ENCODE measurements at places on chromosomes 12 and 14. TPM values are rescaled to one million over a fixed set of nuclear protein-coding genes. Genes with fewer than 3 reads are reported as not detected.

GRCh38 chr12:70251226-70251625, 8.0 kb downstream of the CNOT2 start:
- no peak for DNase-seq

- DNase-seq, result no peak
These were observed 32.0 kb downstream of the ITGA7 start for GRCh38 chr12:55675666-55676065.

Gene SERPINA12
- not detected for total RNA-seq

DNA sequence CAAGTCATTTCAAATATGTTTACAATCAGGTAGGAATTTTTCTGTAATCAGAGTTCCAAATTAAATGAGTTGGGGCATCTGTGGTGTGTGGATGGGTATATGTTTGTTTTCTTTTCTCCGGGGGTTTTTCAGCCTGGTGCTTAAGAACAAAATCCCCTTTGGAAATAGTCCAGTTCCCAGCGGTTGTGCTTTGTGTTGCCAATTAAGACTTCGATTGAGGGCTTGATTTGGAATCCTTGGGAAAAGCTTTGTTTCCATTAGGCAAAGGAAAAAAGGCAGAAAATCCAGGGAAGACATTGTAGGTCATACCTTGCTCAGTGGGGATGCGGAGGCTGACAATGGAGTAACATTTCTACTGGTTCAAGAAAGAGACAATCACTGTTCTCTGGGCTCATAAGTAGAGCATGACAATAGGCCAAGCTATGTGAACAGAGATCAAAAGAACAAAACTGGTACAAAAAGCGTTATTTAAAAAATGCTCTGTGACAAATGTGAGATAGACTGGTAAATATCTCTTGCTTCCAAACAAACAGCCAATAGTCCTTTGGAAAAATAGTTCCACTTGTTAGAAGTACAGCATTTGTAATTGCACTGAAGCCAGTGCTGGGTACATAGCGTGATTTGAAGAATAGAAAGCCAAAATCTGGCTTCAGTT, 79.7 kb downstream of the EML1 start:
- no peak for DNase-seq

GRCh38 chr12:52363111-52363679, 4.1 kb downstream of the KRT85 start:
- DNase-seq, result no peak

Gene RAD51AP1
- total RNA-seq, result 1.9 TPM

DNA sequence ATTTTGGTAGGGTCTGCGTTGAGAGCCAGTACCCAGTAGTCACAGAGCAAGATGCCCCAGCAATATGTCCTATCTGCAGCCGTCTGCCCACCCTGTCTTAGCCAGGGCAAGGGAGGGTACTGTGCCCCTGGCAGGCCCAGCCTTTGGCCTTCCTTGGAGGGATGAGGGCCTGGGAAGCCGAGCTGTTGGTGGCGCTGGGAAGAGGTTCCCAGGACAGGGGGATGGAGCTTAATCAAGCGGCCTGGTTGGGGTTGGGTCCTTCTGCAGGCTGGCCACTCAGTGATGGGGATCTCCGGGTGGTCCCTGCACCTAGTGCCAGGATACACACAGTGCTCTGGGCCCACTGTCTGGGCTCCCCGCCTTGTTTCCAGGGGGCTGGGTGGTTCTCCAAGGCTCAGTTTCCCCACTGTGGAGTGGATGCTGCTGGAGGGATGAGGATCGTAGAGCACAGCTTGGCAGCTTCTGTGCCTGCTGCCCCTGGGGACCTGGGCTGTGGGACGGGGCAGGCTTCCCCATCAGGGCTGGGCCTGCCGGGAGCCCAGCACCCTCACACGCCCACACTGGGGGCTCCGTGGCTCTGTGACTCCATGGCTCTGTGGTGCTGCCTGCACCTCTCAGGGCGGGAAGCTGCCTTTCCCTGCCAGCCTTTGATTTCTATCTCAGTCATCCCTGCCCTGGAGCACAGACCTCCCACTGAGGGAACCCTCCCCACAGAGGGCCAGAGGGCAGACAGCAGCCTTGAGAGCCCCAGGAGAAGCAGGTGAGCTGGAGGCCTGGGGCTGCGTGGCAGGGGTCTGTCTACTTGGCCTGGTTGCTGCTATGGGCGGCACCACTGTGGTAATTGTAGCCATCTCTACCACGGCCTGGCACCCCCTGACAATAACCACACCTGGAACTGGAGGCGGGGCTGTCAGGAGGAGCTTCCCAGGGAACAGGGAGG, 357.0 kb downstream of the TMEM121 start:
- no peak for DNase-seq

DNA sequence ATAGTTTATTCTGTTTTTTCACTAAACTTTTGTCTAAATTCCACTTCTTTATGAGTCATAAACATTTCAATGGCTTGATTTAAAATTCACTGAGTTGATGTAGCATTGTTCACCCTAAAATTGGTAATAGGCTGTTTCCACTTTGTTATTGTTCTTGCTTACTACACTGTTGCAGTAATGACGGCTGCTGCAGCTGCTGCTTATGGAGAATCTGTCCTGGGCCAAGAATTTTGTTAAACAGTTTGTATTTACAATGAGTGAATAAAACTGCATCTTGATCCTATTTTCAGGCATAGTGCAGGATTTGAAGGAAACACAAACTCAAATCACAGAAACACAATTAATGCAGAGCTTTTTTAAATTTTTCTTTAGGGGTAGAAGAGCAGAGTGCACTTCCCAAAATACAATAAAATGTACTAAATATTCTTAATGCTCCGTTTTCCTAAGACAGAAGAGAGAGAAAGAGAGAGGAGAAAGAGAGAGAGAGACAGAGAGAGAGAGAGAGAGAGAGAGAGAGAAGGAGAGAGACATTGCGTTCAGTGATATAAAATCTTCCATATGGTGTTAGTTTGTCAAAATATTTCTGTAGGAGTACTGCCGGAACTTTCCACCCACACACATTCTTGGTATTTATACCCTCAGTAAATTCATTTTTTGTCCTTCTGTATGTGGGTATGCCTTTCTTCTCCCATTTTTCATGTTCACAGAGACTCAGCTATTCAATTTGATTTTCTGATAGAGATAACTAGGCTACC, 266.4 kb downstream of the LRFN5 start:
- no peak for DNase-seq

- DNase-seq, result no peak
These were observed 405.7 kb downstream of the ZFP36L1 start for GRCh38 chr14:68386950-68387779.

- DNase-seq, result no peak
These were observed 178.5 kb downstream of the KIF26A start for GRCh38 chr14:104316723-104317491.

GRCh38 chr12:41932470-41932991, 212.1 kb downstream of the GXYLT1 start:
- DNase-seq, result no peak

GRCh38 chr12:52969828-52970569, 21.1 kb downstream of the KRT18 start:
- no peak for DNase-seq

Gene LRP1-AS
- total RNA-seq, result not detected

Gene DTX1
- total RNA-seq, result 7.8 TPM

DNA sequence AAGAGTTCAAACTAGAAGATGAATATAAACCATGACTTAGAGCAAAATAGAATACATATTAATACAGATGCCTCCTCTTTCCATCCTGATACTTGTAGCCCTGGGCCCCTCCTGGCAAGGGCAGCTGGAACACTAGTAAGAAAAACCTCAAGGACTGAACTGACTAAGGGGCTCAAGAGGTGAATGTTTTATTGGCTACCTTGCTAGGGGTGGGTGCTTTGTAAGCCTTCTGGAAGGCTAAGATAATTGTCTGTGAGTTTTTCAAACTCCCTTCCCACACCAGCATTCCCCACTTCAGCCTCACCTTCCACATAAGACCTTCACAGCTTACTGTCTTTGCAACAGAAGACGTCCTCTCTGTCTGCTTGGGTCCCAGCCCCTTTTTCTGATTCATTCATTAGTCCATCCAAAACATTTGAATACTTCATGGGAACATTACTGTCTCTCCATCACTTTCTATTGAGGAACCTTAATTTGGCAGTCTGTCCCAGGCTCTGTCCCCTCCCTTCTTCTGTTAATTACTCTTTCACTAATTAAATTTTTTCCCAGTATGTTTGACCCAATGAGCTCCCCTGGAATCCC, 1.1 kb upstream of the MARCHF9 start:
- no peak for DNase-seq

GRCh38 chr12:66751432-66752113, 72.7 kb upstream of the GRIP1 start:
- no peak for DNase-seq

DNA sequence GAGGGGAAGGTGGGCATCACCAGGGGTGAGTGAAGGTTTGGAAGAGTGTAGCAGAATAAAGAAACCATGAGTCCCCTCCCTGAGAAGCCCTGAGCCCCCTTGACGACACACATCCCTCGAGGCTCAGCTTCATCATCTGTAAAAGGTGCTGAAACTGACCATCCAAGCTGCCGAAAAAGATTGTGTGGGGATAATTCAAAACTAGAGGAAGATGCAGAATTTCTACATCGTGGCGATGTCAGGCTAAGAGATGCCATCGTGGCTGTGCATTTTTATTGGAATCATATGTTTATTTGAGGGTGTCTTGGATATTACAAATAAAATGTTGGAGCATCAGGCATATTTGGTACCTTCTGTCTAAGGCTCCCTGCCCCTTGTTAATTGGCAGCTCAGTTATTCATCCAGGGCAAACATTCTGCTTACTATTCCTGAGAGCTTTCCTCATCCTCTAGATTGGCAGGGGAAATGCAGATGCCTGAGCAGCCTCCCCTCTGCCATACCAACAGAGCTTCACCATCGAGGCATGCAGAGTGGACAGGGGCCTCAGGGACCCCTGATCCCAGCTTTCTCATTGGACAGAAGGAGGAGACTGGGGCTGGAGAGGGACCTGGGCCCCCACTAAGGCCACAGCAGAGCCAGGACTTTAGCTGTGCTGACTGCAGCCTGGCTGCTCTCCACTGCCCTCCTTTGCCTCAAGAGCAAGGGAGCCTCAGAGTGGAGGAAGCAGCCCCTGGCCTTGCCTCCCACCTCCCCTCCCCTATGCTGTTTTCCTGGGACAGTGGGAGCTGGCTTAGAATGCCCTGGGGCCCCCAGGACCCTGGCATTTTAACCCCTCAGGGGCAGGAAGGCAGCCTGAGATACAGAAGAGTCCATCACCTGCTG, 7.0 kb downstream of the SERPINA1 start:
- DNase-seq, result no peak

Gene TEAD4
- total RNA-seq, result not detected

- DNase-seq, result no peak
These were observed 24.2 kb upstream of the SLC6A12 start for GRCh38 chr12:238116-238515.

GRCh38 chr12:132804426-132804861, 24.2 kb downstream of the GOLGA3 start:
- no peak for DNase-seq

DNA sequence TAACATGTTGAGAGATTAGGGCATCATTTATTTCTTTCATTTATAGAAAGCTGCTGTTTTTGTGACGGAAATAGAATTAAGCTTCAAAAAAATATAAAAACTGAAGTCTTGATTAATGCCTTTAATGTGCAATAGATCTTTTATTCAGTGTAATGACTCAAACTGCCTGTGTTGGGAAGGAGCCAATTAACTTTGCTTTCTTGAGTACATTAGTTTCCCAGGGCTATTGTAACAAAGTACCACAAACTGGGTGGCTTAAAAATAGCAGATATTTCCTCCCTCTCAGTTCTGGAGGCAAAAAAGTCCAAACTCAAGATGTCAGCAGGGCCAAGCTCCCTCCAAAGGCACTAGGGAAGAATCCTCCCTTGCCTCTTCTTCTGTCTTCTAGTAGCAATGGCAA, 36.6 kb downstream of the EID3 start:
- DNase-seq, result no peak

Gene SDR9C7
- not detected for total RNA-seq

Gene SLC2A3
- 947 TPM for total RNA-seq

Gene PPFIA2
- not detected for total RNA-seq

Gene LHX5
- not detected for total RNA-seq

DNA sequence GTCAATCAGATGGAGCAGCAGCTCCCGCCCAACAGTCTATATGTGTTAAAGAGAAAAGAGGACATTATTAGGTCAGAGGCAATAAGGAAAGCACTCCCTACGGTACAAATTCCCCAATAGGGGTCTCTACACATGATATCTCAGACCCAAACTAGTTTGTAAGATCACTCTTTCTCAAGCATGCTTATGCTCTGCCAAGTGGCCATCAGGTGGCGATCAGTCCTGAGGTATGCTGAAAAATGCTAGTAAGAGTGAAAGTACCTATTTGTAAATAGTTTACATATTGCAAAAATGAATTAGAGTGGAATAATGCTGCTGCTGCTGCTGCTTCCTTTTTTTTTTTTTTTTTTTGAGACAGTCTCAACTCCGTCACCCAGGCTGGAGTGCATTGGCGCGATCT, 61.0 kb downstream of the CPM start:
- no peak for DNase-seq

DNA sequence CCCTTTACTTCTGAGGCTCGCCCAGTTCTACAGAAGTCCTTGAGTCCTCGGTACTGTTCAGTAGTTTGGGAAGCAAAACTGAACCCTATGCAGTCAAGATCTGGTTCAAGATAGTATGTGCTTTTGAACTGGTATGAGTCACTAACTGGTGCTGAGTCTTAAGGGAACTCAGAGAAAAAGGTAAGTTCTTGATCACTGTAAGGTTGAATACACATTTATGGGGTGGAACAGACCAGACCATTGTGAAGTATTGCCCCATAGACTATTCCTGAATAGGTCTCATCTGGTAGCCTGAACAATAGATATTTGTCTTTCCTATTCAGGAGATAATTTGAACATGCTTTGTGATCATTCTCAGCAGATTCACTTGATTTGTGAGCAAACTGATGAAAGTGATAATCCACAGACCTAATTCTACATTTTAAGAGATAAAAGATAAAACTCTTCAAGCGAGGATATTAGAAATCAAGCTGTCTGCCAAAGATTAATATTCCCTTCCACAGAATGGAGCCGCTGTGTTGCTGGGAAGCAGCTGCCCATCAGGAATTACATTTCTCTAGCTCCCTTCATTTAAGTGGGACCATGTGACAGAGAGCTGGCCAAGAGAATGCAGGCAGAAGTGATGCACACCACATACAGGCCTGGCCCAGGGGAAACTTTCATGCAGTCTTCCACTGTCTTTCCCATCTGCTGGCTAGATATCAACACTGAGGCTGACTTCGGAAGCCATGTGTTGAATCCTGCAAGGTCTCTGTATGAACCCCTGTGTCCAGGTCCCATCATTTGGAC, 369.8 kb upstream of the GARIN6 start:
- DNase-seq, result no peak

Measured in CD4-positive, CD25-positive, alpha-beta regulatory T cell (primary cell).